ENCODE measurements at places on chromosomes 16 and 17. TPM values are rescaled to one million over a fixed set of nuclear protein-coding genes. Genes with fewer than 3 reads are reported as not detected.

GRCh38 chr17:77466140-77466539 is 325.4 kb downstream of the SEC14L1 start:
- no peak for DNase-seq

DNA sequence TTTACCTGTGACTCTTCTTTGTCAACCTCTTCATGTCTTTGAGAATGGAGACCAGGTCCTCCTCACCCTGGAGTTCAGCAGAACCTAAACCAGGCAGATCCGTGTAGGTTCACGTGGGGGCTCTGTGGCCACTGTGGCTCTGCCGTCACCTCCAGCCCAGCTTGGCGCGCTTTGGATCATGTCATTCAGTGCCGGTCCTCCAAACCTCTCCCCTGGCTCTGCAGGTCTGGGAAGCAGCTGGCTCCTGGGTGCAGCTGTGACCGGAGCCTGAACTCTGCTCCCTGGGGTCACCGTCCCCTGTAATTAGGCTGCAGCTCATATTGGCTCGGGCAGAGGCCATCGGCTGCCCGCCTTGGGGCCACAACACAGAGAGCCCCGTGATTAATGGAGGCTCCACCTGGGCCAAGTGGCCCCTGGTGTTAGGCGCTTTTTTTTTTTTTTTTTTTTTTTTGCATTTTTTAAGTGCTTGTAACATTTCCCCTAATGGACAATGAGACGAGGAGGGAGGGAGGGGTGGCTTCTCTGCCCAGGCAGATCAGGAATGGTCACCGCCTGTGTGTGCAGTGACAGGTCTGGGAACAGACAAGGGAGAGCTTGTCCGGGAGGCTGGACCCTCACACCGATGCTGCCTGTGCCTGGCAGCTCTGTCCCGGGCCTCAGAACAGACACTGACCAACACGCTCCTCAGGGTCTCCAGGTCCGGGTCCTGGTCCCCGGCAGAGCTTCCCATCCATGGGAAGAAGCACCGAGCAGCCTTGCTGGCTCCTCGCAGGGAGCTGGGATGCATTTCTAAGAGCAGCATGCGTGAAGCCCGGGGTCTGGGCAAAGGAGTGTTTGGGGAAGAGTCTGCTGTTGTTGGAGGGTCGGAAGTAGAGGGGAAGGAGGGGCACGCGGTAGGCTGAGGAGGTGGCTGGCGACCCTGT is 247.9 kb downstream of the SEC14L1 start:
- no peak for DNase-seq

- no peak for DNase-seq
Observed at GRCh38 chr17:21012736-21013135, 30.1 kb downstream of the USP22 start.

DNA sequence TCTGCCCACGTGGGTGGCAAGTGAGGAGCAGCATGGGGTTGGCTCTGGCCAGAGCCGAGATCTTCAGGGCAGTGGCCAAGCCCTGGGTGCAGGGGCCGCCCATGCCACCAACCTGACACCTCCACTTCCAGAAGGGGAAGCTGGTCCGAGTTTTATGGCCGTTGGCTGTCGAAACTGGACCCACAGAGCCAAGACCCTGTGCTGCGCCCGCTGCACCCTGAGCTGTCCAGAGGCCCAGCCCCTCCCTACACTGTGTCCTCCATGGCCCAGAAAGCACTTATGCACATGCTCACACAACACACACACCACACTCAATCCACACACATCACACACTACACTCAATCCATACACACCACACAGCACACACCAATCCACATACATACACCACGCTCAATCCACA is 33.9 kb upstream of the RPTOR start:
- DNase-seq = no peak

- no peak for DNase-seq
Observed at GRCh38 chr16:30085820-30086219, 5.9 kb downstream of the TBX6 start.

- DNase-seq = no peak
Observed at GRCh38 chr16:19497176-19497575, 24.7 kb downstream of the GDE1 start.

- DNase-seq = no peak
Observed at GRCh38 chr17:62121025-62121730, 56.1 kb upstream of the MED13 start.

DNA sequence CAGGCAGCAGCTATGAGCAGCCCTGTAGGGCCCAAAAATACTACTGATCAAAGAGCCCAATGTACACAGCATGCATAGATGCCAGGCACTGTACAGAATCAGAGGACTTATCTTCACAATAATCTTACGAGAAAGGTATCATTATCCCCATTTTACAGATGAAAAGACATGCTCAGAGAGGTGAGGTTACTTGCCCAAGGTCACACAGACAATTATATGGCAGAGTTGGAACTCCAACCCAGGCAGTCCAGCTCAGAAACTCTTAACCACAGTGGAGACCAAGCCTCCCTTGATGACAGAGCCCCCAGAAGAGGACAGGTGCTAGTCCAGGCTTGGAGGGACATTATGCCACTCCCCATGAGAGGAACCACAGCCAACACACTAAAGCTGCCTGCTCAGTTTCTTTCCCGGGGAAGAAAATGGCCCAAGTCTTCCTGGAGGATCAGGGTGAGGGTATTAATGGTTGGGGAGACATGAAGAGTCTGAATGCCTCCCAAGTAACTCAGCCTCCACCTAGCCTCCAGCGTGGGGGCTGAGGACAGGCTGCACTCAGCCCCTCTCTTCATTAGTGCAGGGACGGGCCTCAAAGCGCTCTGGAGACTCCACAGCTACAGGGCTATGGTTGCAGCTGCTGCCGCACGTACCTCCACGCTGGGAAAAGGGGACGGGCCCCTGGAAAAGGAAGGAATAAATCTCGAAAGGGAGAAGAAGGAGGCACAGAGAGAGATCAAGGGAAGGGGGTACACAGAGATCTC is 826 bp downstream of the UNC119 start:
- no peak for DNase-seq

DNA sequence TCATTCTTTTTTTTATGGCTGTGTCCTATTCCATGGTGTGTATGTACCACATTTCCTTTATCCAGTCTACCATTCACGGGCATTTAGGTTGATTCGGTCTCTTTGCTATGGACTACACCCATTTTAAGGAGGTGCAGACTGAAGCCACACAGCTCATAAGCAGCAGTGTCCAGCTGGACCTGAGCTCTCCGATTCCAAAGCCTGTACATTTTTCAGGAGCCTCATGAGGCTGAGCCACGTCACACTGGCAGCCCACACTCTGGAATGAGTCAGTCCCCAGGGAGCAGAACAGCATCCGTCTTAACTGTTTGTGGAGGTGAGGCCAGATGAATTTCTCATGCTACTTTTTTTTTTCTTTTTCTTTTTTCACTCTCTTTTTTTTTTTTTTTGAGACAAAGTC is 116.1 kb downstream of the C16orf95 start:
- no peak for DNase-seq

GRCh38 chr17:68507576-68507975 is 4.7 kb upstream of the PRKAR1A start:
- DNase-seq = no peak

DNA sequence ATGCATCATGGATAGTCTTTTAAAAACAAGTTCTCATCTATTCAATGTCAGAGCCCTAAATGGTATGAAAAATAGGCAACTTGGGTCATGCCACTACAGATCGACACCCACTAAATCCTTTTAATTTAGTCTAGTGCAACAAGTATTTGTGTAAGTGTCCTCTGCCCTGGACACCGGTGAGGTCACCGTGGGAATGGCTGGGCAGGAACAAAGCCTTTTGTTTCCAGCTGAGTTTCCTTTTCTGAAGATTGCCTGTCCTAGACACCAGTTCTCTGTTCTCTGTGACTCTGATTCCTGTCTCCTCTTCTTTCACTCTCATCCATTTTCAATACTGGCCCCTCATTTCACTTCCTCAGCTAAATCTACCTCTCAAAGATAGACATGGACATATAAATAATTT is 446.5 kb downstream of the MAF start:
- DNase-seq = no peak

HOXB7 gene
- total RNA-seq = 2.1 TPM

WNT3 gene
- total RNA-seq = not detected

KRTAP2-2 gene
- total RNA-seq = not detected

XAF1 gene
- 95.1 TPM for total RNA-seq
